ENCODE measurements at places on chromosomes 6 and 20.

GRCh38 chr6:108254433-108255410 lies 6.1 kb downstream of the SNX3 start:
- DNase-seq = no peak

DNA sequence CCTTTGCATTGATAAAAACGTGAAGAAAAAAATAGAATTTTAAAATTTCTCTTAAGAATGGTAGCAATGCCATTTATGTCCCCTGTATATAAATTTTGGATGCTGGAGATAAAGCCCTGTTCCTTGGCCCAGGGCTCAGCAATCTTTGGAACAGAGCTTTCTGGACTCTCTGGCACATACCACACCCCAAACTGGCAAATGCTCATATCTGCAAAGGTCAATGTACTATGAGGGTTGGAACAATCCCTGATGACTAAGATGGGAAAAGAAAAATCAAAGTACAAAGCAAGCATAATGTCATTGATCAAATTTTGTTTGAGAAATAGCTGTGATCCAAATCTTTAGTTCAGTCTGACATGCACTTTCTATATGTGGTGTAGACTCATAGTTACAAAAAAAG lies 158.1 kb upstream of the HCRTR2 start:
- DNase-seq = no peak

- DNase-seq = peak; percentile 34
Observed at GRCh38 chr6:111057074-111057752, 30.1 kb upstream of the SLC16A10 start.

DNA sequence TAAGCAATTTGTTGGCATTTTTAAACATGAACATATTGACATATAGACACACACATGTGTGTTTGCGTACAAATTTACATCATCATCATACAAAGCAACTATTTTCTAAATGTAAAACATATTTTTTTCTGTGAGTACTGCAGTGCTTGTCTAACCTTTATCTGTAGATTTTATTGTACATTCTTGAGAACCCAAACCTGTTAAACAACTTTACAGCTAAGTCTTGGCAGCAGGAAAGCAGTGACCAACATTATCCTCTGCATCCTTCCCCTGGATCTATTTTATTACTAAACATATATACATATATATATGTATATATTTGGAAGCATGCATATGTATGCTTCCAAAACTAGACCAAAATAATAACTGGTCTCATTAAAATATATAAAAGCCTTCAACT lies 10.4 kb upstream of the PLCB1 start:
- DNase-seq = no peak

DNA sequence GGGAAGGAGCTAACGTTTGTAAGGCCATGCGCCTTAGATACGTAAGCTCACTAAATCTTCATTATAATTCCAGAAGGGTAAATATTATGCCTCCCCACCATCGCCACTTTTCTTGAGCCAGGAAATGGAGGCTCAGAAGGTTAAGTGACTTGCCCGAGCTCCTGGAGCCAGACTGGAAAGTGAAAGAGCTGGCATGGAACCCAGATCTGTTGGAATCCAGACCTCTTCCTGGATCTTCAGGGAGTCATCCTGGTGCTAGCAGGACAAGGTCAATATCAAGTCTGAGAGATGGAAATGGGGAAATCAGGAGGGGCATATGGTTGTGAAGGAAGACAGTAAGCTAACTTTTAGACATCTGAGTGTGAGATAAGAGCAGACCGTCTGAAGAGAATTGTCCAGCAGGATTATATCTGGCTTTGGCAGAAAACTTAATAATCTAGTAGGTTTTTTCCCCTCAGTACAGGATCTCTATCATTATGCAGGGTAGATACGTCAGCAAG lies 6.2 kb downstream of the TMEM200A start:
- DNase-seq = no peak

- peak; percentile 31 for DNase-seq
Observed at GRCh38 chr6:119978274-119978889, 628.8 kb upstream of the MAN1A1 start.

- no peak for DNase-seq
Observed at GRCh38 chr6:44495036-44495901, 107.8 kb downstream of the CDC5L start.

GRCh38 chr20:32034581-32035425 lies 17.2 kb upstream of the HCK start:
- DNase-seq = no peak

DNA sequence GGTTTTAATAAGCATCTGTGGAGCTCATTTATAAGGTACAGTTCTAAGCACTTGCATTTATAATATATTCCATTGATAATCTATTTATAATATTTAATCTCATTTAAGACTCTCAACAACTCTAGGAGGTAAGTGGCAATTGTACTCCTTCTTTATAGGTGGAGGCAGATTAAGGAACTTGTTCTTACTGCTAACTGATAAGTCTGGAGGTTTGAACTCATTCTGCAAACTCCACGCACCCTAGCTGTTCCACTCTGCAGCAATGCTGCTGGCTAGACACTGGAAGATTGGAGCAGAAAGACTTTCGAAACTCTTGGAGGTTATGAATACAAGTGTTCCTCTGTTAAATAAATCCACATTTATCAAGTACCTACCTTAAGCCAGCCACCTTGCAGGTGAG lies 793 bp upstream of the HDAC2 start:
- no peak for DNase-seq

DNA sequence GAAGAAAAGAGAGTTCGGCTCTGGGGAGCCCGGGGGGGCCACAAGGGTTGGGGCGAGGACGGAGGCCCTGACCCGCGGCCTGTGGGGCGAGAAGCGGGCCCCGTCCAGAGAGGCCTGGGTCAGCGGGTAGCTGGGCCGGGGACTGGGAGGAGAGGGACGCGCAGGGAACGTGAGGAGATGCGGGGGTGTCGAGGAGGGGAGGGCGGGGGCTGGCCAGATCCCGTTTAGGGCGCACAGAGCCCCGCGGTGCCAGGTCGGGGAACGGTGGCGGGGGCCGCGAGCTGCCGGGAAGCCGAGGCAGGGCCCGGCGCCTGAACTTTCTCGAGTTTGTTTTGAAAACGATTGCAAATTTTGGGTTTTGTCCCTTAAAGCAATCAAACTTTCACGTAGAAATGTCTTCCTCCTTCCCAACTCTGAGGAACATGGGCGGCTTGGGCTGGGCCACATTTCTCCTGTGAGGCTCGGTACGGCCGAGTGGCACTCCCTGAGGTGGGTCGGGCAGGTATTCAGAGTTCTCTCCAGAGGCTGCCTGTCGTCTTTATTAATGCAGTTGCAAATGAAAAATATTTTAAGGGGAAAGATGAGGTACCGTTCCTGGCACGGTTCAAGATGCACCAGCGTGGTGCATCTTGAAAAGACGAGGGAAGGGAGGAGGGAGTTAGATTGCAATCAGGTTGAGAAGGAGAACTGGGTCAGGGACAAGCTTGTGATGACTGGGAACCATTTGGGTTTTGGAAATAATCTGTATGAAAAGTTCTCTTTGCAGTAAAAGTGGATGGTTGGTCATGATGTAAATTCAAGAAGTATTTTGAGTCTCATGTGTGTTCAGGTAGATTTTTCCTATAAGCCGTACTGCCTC lies 972 bp downstream of the RNF8 start:
- peak; percentile 6 for DNase-seq

DNA sequence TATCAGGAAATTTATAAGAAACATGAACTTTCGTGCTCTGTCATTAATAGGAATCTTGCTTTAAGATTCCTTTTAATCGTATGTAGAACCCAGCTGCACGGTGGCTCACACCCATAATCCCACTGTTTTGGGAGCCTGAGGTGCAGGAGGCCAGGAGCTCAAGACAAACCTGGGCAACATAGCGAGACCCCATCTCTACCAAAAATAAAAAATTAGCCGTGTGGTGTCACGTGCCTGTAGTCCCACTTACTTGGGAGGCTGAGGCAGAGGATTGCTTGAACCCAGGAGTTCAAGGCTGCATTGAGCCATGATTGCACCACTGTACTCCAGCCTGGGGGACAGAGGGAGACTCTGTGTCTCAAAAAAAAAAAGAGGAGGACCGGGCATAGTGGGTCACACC lies 7.4 kb downstream of the PTPRA start:
- no peak for DNase-seq
